ENCODE measurements at places on chromosomes 6 and 20.

DNA sequence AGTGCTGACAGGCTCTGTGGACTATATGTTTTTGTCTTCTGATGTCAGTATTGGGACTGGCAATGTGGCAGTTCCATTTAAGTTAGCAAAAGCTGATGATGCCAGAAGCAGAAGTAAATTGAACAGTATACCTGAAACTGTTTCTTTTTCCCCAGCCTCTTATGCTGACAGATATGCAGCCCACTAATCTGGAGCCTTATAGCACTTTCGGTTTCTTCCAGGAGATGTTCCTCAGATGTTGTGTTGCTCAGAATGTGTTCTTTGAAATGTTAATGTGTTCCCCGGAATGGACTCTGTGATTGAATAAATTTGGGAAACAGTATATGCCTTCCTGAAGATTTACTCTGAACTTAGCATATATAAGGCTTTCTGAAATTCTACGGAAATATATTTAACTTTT lies 80.7 kb upstream of the MRAP2 start:
- no peak for DNase-seq

GRCh38 chr20:43863330-43863729 lies 51.3 kb upstream of the TOX2 start:
- DNase-seq: no peak

GRCh38 chr20:10636326-10636818 lies 37.4 kb downstream of the JAG1 start:
- DNase-seq: no peak

GRCh38 chr20:24692446-24693200 lies 223.2 kb downstream of the SYNDIG1 start:
- DNase-seq: no peak

GRCh38 chr6:2852514-2852855 lies 10.8 kb upstream of the SERPINB1 start:
- no peak for DNase-seq

GRCh38 chr6:123007885-123008284 lies 11.8 kb downstream of the CLVS2 start:
- DNase-seq: no peak

- DNase-seq: no peak
Observed at GRCh38 chr6:42166444-42167141, 6.6 kb upstream of the GUCA1A start.

GRCh38 chr6:79269877-79270276 lies 35.4 kb upstream of the HMGN3 start:
- peak; percentile 83 for DNase-seq

GRCh38 chr20:3797592-3798372 lies 1.7 kb downstream of the CDC25B start:
- DNase-seq: no peak

DNA sequence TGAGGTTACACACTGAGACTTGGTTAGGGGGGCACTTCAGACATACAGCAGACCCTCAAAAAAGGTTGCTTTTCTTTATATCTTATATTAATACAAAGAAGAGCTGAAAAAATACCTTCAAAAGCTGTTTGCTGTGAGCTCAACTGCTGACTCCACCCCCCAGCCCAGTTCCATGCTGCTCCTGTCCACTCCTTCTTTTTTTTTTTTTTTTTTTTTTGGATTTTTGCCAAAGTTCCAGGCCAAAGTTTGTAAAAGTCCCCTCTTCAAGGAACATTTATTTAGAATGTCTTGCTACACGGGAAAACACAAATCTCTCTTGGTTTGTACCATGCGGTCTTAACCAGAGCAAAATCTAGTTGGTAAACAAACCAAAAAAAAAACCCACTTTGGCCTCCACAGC lies 85.3 kb upstream of the AKAP12 start:
- no peak for DNase-seq

All from epithelial cell of proximal tubule (primary cell).